Bronchial smooth muscle cell (primary cell): ENCODE measurements at places on chromosomes 1 and 21. TPM values are rescaled to one million over a fixed set of nuclear protein-coding genes. Genes with fewer than 3 reads are reported as not detected.

GJB3 gene
- total RNA-seq, result 0.16 and 0.26 TPM in 2 replicates

FOXD3 gene
- not detected in 2 replicates for total RNA-seq

TLCD4 gene
- under 0.01 and 0.16 TPM in 2 replicates for total RNA-seq

KLHL17 gene
- 4.9 and 6.9 TPM in 2 replicates for total RNA-seq

ZNF281 gene
- total RNA-seq, result 14.2 and 14.8 TPM in 2 replicates

MSH4 gene
- 0.16 and 0.52 TPM in 2 replicates for total RNA-seq

PRRX1 gene
- total RNA-seq, result 71.4 and 134 TPM in 2 replicates

B3GALT2 gene
- total RNA-seq, result 0.32 TPM in 1 of 2 replicates, not detected in the other

SRSF11 gene
- 93.2 and 115 TPM in 2 replicates for total RNA-seq

CD53 gene
- not detected in 2 replicates for total RNA-seq

NUP210L gene
- under 0.01 and 0.17 TPM in 2 replicates for total RNA-seq
